ENCODE measurements at places on chromosomes 11 and 22. TPM values are rescaled to one million over a fixed set of nuclear protein-coding genes. Genes with fewer than 3 reads are reported as not detected.

The UBTFL1 gene
- not detected for total RNA-seq

The OR8K1 gene
- total RNA-seq, result not detected

DNA sequence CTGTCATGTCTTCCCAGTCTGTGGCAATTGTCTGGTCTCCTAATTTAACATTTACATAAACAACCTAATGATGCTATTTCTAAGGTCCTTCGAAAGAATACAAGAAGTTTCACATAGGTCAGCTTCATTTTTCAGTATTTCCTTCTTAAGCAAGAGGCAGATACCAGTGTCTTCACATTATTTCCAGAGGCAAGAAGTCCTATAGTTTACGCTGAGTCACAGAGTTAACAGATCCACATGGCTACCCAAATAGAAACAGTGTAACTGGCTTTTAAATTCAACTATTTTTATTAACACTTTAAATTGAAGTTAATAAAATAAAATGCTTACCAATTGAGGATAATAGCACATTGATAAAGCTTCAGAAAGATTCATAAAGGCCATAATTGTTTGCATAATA is 10.9 kb downstream of the PRRG4 start:
- no peak for DNase-seq

The CHRM1 gene
- not detected for total RNA-seq

The RTN4RL2 gene
- total RNA-seq, result 1.6 TPM

DNA sequence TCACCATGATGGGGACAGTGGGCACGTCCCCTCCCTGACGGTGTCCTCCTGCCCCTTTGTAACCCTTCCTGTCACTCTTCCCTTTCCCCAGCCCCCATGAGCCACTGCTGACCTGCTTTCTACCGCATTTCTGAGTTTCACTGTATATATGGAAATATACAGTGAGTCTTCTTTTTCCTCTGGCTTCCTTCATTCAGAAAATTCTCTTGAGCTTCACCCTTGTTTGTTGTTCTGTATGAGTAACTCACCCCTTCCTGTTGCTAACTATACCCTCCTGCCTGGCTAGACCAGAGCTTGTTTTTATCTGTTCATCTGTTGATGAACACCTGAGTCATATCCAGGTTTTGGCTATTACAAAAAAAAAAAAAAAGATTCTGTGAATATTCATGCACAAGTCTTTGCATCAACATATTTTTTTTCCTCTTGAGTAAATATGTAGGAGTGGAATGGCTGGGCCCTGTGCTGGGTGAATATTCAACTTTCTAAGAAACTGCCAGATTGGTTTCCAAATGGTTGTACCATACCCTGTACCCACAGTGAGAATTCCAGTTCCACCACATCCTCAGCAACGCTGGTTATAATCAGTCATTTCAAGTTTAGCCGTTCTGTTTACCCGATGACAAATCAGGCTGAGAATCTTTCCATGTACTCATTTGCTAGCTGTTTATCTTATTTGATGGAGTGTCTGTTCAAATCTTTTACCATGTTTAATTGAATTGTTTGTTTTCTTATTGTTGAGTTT is 62.0 kb downstream of the IGF2 start:
- DNase-seq, result peak; percentile 90

The CPT1A gene
- total RNA-seq, result 13.1 TPM

The ZNF280B gene
- total RNA-seq, result 3.0 TPM

The DSCAML1 gene
- not detected for total RNA-seq

- no peak for DNase-seq
These were observed 9.6 kb downstream of the ACO2 start for GRCh38 chr22:41478473-41478872.

DNA sequence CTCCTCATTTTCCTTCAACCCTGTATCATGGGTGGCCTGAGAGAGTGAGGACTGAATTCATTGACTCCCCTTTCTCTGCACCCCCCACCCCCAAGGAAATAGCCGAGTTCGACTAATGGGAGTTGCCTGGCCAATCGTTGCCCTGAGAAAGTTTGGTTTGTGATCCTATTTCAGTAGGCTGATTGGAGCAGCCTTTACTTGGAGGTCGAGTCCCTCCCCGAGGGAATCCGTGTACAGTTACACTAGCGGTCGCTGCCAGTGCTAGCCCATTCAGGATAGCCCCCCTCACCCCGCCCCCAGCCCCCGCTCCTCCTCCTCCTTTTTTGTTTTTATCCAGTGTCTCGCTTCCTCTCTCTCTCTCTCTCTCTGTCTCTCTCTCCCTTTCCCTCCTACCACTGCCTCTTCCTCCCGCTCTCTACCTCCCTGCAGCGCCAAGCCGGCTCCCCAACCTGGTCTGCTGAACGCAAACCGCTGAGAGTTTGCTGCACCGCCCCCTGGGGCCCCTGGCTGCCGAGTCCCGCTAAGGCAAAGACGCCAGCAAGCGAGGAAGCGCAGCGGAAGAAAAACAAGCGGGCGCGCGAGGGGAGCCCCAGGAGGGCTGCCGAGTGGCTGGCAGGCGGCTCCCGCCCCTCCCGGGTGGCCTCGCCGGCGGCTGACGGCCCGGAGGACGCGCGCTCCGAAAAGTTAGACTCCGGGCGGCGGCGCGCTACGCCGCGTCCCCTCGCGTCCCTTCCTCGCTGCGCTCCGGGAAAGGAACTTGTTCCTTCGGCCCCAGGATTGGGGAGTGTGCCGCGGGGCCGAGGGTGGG is at the start of gene GRAMD1B:
GRAMD1B (plus strand) TSS at position 357 of the 808 bp plus-strand sequence. CDS start 524 bp downstream, outside the sequence.
- DNase-seq, result peak; percentile 38

GRCh38 chr22:44395118-44396005 is 82.6 kb upstream of the SHISAL1 start:
- no peak for DNase-seq

The PRR33 gene
- total RNA-seq, result not detected

DNA sequence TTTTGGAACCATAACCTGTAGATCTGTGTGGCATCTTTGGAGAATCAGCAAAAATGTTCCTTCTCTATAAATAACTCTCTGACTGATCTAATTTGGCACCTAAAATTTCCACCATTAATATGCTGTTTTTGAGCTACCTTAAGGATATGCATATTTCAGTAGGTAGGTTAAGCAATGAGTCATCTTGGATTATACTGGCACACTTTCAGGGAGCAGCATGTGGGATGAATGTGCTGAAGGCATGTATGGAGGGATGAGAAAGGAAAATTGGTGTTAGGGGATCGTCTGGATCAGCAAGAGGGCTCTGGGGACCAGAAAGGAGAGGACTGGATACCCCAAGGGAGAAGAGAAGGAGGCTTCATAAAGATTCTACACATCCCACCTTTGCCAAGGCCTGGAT is 44.6 kb upstream of the ELF5 start:
- DNase-seq, result peak; percentile 36

The A4GALT gene
- 3.4 TPM for total RNA-seq
